WTC11 (cell line): ENCODE measurements at places on chromosomes 1 and 21. TPM values are rescaled to one million over a fixed set of nuclear protein-coding genes. Genes with fewer than 3 reads are reported as not detected.
A peak's percentile ranks its signal among the peaks of the same experiment; 100 is the strongest.

GIPC2 gene
- 0.83 to 1.6 TPM (median 1.1 TPM) in 3 replicates for total RNA-seq

SPRR5 gene
- total RNA-seq, result not detected in 3 replicates

TNFAIP8L2 gene
- 0.15 TPM in 1 of 3 replicates, not detected in the others for total RNA-seq

TSACC gene
- total RNA-seq, result 1.8 to 2.7 TPM (median 2.2 TPM) in 3 replicates

IFNGR2 gene
- total RNA-seq, result 34.1 to 37.3 TPM (median 35.7 TPM) in 3 replicates

ROR1 gene
- total RNA-seq, result 54.6 to 56.3 TPM (median 55.2 TPM) in 3 replicates

CFHR4 gene
- 0.42 TPM in 1 of 3 replicates, not detected in the others for total RNA-seq

PTAFR gene
- 1.8 to 2.6 TPM (median 1.9 TPM) in 3 replicates for total RNA-seq

INSRR gene
- 0.05 to 0.11 TPM in 2 of 3 replicates, not detected in the other for total RNA-seq

PLA2G4A gene
- total RNA-seq, result 1.3 to 1.5 TPM (median 1.4 TPM) in 3 replicates

C1orf53 gene
- total RNA-seq, result 0.33 to 0.89 TPM (median 0.73 TPM) in 3 replicates

- no peak overlapping the region for H3K4me3 ChIP-seq
- H3K27me3 ChIP-seq, result peaks cover 7% of the 10 kb centered on the region
- DNase-seq, result no peak
- H3K36me3 ChIP-seq, result peaks cover 8% of the 10 kb centered on the region
Measured at GRCh38 chr1:33045814-33046213, 9.1 kb upstream of the AK2 start.

DNA sequence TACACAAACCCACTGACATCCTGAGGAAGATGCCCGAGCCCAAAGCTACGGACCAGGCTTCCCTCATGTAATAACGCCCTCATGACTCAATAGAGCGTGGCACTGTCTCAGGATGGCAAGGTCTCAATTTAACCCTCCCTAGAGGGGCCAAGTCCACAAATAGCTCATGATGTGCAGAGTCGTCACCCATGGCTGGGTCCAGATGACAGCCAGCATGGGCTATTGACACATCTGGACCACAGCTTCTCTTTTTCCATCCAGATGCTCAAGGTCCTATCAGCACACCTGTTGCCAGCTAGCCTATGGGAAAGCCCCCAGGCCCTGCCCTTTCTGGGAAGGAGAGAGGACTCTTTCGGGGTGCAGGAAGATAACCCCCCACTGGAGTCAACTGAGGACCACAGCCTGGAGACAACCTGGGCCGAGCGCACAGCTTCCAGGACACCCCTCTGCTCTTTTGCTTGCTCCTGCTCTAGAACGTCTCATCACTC lies 2.8 kb downstream of the LAPTM5 start:
- DNase-seq, result no peak
- no peak overlapping the region for H3K27ac ChIP-seq
- peaks cover 21% of the 10 kb centered on the region for H3K4me1 ChIP-seq
- no peak overlapping the region for H3K4me3 ChIP-seq
- H3K36me3 ChIP-seq, result no peaks in the 10 kb centered on the region

GRCh38 chr1:45669379-45669778 lies 17.0 kb downstream of the GPBP1L1 start:
- DNase-seq, result no peak
- H3K4me3 ChIP-seq, result no peak overlapping the region
- no peak overlapping the region for H3K27ac ChIP-seq
- peaks cover 12% of the 10 kb centered on the region for H3K36me3 ChIP-seq

GRCh38 chr1:85087659-85088407 lies 39.5 kb upstream of the MCOLN3 start:
- no peak for DNase-seq
- H3K27ac ChIP-seq, result no peak overlapping the region
- H3K36me3 ChIP-seq, result no peaks in the 10 kb centered on the region
- no peaks in the 10 kb centered on the region for H3K27me3 ChIP-seq
- H3K4me1 ChIP-seq, result peaks cover 2% of the 10 kb centered on the region

GRCh38 chr1:75522389-75522788 lies 88.5 kb downstream of the SLC44A5 start:
- no peak overlapping the region for H3K27ac ChIP-seq
- H3K36me3 ChIP-seq, result no peaks in the 10 kb centered on the region
- H3K27me3 ChIP-seq, result no peaks in the 10 kb centered on the region
- peaks cover 14% of the 10 kb centered on the region for H3K4me1 ChIP-seq
- H3K4me3 ChIP-seq, result no peak overlapping the region
- DNase-seq, result no peak

DNA sequence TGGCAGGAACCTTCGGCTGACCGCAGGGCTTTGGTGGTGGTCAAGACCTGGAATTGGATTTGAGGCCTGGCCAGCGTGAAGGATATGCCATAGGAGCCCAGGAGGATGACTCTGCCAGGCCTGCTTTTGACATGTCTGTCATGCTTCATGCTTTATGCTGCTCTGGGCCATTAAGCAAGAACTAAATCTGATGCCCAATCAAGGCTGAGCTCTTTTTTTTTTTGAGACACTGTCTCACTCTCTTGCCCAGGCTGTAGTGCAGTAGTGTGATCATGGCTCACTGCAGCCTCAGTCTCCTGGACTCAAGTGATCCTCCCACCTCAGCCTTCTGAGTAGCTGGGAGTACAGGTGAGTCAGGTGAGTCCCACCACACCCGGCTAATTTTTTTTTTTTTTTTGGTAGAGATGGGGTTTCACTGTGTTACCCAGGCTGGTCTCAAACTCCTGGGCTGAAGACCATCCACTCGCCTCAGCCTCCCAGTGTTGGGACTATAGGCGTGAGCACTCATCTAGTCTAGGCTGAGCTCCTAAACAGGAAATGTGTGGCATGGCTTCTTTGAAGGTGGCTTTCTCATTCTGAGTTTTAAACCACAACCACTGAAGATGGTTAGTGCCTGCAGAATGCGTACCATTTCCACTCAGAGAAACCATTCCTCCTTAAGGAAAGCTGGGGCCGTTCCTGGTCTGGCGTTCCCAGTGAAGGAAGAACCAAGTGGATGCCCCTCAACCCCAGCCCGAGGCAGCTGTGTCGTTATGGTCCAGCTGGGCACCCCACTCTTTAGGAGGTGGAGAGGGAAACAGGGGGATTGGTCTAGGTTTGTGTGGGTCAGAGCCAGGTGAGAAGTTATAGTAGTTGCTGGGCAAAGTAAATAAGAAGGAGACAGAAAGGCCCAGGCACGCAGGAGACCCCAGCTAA lies 34.2 kb upstream of the ATP5PO start:
- no peaks in the 10 kb centered on the region for H3K27me3 ChIP-seq
- H3K4me3 ChIP-seq, result no peak overlapping the region
- H3K27ac ChIP-seq, result no peak overlapping the region
- DNase-seq, result no peak
- peaks cover 36% of the 10 kb centered on the region for H3K4me1 ChIP-seq

GRCh38 chr1:244980605-244981004 lies 116.3 kb upstream of the HNRNPU start:
- no peaks in the 10 kb centered on the region for H3K36me3 ChIP-seq
- H3K27ac ChIP-seq, result no peak overlapping the region
- H3K4me1 ChIP-seq, result peaks cover 5% of the 10 kb centered on the region
- no peaks in the 10 kb centered on the region for H3K27me3 ChIP-seq

DNA sequence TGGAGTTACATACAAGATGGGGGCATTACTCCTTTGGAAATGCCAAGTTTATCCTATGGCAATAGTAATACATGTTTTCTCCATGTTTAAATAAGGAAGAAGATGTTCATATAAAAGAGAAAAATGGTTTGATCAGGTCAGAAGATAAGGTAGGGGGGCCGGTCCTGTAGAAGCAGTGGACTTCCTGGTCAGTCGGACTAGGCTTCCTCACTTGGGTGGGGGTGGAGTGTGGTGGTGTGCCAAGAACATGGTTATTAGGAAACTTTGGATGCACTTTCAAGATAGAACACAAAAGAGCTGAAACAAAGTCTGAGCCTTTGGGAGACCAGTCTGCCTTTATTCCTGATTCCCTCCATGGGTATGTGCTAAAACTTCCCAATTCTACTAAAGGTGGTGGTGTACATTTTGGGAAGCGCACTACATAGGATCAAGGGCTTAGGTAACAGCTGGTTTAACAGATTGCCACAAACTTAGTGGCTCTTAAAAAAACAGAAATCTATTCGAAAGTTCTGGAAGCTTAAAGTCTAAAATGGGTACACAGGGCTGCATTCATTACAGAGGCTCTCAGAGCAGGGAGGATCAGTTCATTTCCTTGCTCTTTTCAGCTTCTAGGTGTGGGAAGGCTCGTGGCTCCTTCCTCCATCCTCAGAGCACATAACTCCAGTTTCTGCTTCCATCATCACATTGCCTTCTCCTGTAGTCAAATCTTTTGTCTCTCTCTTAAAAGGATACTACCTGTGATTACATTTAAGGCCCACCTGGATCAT lies 64.6 kb downstream of the KDM1A start:
- DNase-seq, result no peak
- H3K36me3 ChIP-seq, result peaks cover 83% of the 10 kb centered on the region
- no peak overlapping the region for H3K4me3 ChIP-seq
- H3K27ac ChIP-seq, result no peak overlapping the region
- no peaks in the 10 kb centered on the region for H3K27me3 ChIP-seq
- peaks cover 7% of the 10 kb centered on the region; the same call in 1 of the 2 replicates for H3K4me1 ChIP-seq

DNA sequence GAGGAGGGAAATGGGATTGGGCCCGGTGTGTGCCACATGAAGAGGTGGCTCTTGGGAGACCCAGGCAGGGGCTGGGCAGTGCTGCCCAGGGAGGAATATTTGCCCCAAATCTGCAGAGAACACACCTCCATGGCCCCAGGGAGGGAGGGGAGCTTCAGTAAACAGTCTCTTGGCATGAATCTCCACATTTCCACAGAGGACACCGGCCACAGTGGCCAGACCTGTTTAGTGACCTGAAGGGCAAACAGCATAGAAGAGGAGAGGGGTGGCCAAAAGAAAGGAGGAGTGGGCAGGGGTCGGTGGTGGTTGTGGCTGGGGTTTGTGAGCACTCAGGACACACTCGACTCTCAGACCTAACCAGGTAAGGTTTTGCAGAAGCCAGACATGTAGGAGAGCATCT lies 54.0 kb upstream of the IFFO2 start:
- H3K4me3 ChIP-seq, result no peak overlapping the region
- H3K4me1 ChIP-seq, result peaks cover 43% of the 10 kb centered on the region
- H3K36me3 ChIP-seq, result no peaks in the 10 kb centered on the region
- DNase-seq, result no peak

DNA sequence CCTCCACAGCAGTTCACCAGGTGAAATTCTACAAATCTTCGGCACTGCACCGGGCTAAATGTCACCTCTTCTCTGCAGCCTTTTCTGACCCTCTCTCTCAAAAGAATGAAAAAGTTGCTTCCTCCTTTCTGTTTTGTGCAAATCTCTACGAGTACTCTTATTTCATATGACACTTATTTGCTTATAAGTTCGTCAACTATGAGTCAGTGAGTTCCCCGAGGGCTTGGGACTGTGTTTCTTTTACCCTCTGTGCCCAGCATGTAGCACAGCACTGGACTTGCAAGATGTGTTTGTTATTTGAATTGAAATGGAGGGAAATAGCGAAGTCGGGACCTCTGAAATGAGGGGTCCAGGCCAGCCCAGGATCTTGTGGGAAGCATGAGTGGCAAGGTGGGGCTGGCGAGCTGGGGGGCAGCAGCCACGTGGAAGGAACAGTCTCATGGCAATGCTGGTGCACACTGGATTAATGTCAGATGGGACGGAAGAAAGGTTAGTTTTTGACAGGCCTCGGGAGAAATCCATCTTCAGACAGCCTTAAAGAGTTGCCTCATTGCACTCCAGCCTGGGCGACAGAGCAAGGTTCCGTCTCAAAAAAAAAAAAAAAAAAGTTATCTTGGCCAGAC lies 6.2 kb downstream of the SLC6A9 start:
- no peak overlapping the region for H3K4me3 ChIP-seq
- H3K36me3 ChIP-seq, result 0 out of 2 replicates have a peak, but pooled peaks cover 4% of the 10 kb centered on the region
- peaks cover 26% of the 10 kb centered on the region for H3K4me1 ChIP-seq
- H3K27me3 ChIP-seq, result no peaks in the 10 kb centered on the region
- peak overlapping the region; percentile 37; the same call in 1 of the 2 replicates for H3K27ac ChIP-seq

GRCh38 chr21:34968414-34969333 lies 80.4 kb downstream of the RUNX1 start:
- H3K27me3 ChIP-seq, result no peaks in the 10 kb centered on the region
- no peak for DNase-seq
- no peaks in the 10 kb centered on the region for H3K36me3 ChIP-seq
- H3K4me1 ChIP-seq, result peaks cover 9% of the 10 kb centered on the region
- H3K27ac ChIP-seq, result no peak overlapping the region
- no peak overlapping the region for H3K4me3 ChIP-seq

DNA sequence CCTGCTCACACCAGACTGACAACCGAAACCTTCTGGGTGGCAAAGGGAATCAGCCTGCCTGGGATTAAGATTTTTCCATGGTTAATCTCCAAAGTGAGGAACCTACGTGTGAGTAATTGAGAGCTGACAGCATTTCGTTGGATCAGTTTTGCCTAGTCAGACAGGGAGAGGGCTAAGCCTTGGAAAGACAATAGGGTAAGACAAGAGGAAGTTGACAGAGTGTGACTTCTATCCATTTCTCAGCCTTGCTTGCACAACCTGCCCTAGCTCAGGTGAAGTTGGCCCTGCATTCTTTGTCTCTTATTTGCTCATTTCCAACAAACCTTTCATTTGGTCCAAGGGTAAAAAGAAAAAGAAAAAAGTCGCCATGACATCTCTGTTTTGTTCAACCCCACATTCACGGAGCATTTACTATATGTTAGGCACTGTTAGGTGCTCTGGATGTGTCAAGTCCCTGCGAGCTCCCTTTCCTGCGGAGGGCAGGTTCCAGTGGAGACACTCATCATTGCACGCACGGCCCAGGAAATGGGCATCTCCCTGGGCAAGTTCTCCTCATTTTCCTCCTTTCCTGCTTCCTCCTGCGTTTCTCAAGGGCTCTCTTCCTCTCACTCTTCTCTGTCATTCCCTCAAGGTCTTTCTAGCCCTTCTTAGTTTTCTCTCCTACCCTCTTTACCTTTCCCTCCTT lies 23.3 kb downstream of the KIRREL1 start:
- no peak for DNase-seq
- no peaks in the 10 kb centered on the region for H3K36me3 ChIP-seq
- H3K27me3 ChIP-seq, result no peaks in the 10 kb centered on the region
- peaks cover 95% of the 10 kb centered on the region for H3K4me1 ChIP-seq
- H3K27ac ChIP-seq, result peak overlapping the region; percentile 89

DNA sequence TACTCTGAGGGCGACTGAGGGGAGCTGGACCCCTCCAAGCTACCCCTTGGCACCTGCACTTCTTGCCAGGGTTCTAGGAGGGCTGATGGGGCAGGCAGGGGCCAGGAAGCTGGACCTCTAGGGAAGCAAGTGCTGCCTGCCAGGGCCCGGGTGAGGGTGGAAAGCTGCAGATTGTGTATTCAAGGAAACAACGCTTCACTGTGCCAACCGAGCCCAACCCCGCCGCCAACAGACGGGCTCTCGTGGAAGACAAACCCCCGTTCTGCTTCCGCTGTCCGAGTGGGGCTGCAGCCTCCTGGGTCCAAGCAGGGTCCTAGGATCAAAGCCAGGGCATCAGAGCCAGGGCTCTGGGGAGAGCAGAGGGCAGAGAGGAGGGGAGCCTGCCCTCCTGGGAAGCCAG lies 3.2 kb downstream of the EFHD2 start:
- peaks cover 26% of the 10 kb centered on the region for H3K4me1 ChIP-seq
- no peak for DNase-seq
- H3K4me3 ChIP-seq, result no peak overlapping the region
- H3K27ac ChIP-seq, result no peak overlapping the region
- H3K36me3 ChIP-seq, result no peaks in the 10 kb centered on the region

- H3K27me3 ChIP-seq, result no peaks in the 10 kb centered on the region
- peaks cover 85% of the 10 kb centered on the region for H3K4me1 ChIP-seq
- H3K27ac ChIP-seq, result peak overlapping the region; percentile 79
- H3K36me3 ChIP-seq, result no peaks in the 10 kb centered on the region
Measured at GRCh38 chr21:38494703-38495102, 3.6 kb downstream of the ERG start.
